ENCODE measurements at places on chromosomes 6 and 20.

DNA sequence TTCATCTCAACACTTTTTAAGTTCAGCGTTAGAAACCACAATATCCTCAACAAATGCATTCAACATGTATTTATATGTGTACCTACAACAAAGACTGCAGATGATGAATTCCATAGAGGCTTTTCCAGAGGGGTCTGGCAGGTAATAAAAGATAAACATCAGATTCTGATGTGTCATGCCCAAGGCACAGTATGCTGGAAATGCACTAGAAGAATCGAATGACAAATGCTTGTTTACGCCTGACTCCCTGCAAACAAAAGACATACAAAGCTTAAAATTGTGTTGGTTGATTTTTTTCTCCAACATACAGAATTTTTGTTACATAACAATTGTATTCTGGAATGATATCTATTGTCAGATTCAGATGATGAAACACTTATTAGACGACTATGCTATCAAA is at the start of gene LGSN:
Gene LGSN, minus strand, starts transcription at position 45 of the 400 bp plus-strand sequence. Its CDS starts 40 bp downstream, at position 5.
- no peak for DNase-seq

GRCh38 chr6:156797901-156798735 is 20.9 kb downstream of the ARID1B start:
- no peak for DNase-seq

DNA sequence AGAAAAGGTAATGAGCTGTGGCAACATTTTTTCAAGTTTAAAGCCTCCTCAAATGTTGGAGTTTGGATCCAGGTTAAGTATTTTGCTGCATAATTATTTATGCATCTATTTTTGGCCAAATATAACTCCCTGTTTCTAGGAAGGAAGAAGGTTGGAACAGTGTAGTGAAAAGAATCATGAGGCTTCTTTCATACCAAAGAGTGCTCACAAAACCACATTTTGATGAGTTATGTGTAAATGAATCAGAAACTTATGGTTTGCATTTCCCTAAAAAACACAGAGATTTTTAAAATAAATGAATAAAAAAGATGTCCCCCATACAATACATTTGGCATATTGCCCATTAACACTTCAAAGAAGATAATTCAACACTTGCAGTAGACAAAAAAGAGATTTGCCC is 246.9 kb upstream of the PRDM1 start:
- no peak for DNase-seq

GRCh38 chr20:50152394-50153152 is 950 bp downstream of the PEDS1 start:
- peak; percentile 6 for DNase-seq

- DNase-seq, result no peak
Observed at GRCh38 chr20:36167902-36168503, 13.5 kb downstream of the EPB41L1 start.

DNA sequence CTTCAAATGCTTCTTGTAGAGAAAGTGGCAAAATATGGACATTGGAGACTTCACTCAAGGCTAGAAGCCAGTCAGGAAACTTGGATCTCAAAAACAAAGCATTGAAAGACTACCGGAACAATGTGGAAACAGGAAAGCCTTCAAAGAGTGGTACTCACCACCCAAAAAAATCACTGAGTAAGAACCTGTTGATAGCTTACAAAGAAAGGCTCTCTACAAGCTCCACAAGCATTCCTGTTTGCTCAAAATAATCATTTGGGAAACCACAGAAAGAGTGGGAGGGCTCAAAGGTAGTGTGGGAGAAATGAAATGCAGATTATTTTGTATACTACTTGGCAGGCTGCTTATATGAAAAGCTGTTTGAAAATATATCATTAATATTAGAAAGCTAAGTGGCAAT is 9.5 kb upstream of the DST start:
- no peak for DNase-seq

- no peak for DNase-seq
Observed at GRCh38 chr6:125198398-125198937, 44.9 kb downstream of the TPD52L1 start.

DNA sequence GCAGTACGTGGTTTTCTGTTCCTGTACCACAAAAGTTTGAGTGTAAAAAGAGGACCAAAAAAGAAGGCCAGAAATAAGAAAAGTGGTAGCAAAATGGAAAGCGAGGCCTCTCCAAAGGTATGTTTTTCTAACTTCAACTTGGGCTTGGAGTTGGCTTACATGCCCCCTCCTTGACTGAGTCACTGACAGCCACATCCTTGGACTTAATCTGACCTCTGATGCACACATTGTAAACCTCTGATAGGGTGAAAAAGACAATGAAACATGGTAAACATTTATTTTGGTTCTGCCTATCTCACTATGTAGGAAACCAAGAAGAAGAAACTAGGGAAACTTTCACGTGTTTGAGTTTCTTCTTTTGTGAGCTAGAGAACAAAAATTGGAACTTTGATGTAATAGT is 503.2 kb upstream of the ID4 start:
- DNase-seq, result no peak

DNA sequence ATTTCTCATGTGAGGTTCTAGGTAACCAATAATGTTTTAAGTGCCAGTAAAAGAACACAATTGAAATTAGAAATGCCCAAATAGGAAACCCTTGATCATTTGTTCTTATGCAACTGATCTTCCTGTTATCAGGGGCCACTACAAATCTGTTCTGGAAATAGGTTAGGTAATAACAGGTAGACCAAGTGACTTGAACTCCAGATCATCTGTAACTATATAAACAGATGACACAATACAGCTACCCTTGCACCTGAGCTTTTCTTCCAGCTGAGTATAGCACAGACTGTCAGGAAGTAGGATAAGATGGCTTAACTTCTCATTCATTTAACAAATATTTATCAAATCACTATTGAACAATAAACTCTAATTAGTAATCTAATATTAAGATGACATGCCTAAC is 52.5 kb downstream of the MAN1A1 start:
- DNase-seq, result no peak
